ENCODE measurements at places on chromosomes 12 and 14. TPM values are rescaled to one million over a fixed set of nuclear protein-coding genes. Genes with fewer than 3 reads are reported as not detected.

DNA sequence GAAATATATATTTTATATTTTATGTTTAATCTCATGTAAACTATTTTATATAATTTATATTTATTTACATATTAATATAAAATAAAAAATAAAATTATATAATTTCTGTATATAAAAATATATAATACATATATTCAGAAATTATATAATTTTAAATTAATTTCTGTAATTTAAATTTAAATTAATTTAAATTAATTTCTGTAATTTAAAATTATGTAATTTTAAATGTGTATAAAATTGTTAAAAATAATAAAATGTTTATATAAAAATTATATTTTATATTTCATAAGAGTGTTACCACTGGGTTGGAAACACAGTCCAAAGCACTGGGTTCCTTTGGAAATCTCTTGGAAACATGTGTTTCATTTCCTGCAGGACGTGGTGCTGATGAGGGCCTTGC is 94.6 kb downstream of the DNAH10 start:
- no peaks in the 10 kb centered on the region for H3K36me3 ChIP-seq
- no peak overlapping the region for H3K4me3 ChIP-seq
- DNase-seq, result no peak
- H3K27ac ChIP-seq, result no peak overlapping the region
- no peaks in the 10 kb centered on the region for H3K27me3 ChIP-seq
- H3K4me1 ChIP-seq, result no peaks in the 10 kb centered on the region

The SLCO1B1 gene
- total RNA-seq, result not detected

GRCh38 chr14:37063467-37064240 is 108.8 kb downstream of the SLC25A21 start:
- peaks cover 8% of the 10 kb centered on the region for H3K4me1 ChIP-seq
- DNase-seq, result no peak
- no peak overlapping the region for H3K4me3 ChIP-seq
- no peak overlapping the region for H3K27ac ChIP-seq
- H3K36me3 ChIP-seq, result no peaks in the 10 kb centered on the region
- no peaks in the 10 kb centered on the region for H3K27me3 ChIP-seq

The B4GALNT1 gene
- 11.0 TPM for total RNA-seq

The ARMH4 gene
- total RNA-seq, result 10.0 TPM

The SVOP gene
- not detected for total RNA-seq

GRCh38 chr12:94545935-94546771 is 86.5 kb upstream of the CEP83 start:
- no peak for DNase-seq
- no peak overlapping the region for H3K27ac ChIP-seq
- H3K27me3 ChIP-seq, result no peaks in the 10 kb centered on the region
- no peaks in the 10 kb centered on the region for H3K4me1 ChIP-seq
- H3K36me3 ChIP-seq, result no peaks in the 10 kb centered on the region

- no peak for DNase-seq
- H3K4me1 ChIP-seq, result no peaks in the 10 kb centered on the region
- no peaks in the 10 kb centered on the region for H3K36me3 ChIP-seq
- H3K4me3 ChIP-seq, result no peak overlapping the region
Measured at GRCh38 chr12:69168363-69168762, 71.0 kb upstream of the CPSF6 start.
